NB4 (cell line): ENCODE measurements at places on chromosomes 12 and 14.

DNA sequence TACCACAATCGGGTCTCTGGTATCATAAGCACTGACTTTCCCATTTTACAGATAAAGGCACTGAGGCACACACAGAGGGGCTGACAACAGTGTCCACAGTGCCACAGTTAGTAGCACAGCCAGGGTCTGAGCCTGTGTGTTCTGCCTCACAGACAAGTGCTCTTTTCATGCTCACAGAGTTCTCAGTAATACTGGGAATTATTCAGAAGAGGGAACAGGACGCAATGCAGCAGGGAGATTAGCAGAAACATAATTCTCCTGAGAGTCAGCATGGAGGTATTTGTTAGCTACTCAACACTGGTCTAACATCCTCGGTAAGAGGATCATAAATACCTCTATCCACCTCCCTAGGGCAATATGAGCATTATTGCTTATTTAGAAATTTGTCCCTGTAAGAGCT, 219.3 kb upstream of the EEA1 start:
- DNase-seq, result no peak

DNA sequence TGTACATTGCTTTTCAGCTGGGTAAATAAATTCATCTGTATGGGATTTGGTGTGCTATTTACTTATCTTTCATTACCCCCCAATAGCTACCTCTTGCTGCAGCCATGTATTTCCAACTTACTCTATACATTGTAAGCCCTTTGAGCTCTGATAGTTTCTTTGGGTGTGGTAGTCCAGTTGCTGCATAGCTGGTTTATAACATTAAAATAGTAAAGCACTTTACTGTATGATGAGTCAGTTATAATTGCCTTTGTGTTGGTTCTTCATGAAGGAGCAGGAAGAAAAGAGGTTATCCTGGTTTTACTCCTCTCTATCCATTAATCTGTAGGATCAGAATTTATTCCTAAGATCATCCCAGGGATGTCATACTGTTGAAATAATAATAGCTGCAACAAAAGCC, 15.7 kb downstream of the TBC1D30 start:
- DNase-seq, result no peak

GRCh38 chr14:77423423-77423822, at the start of gene NOXRED1:
TSS of gene NOXRED1 (minus strand) at chr14:77423523. CDS start at chr14:77422889, 634 bp downstream.
- no peak for DNase-seq

GRCh38 chr14:50599700-50600444, 39.9 kb downstream of the ATL1 start:
- peak; percentile 29 for DNase-seq

DNA sequence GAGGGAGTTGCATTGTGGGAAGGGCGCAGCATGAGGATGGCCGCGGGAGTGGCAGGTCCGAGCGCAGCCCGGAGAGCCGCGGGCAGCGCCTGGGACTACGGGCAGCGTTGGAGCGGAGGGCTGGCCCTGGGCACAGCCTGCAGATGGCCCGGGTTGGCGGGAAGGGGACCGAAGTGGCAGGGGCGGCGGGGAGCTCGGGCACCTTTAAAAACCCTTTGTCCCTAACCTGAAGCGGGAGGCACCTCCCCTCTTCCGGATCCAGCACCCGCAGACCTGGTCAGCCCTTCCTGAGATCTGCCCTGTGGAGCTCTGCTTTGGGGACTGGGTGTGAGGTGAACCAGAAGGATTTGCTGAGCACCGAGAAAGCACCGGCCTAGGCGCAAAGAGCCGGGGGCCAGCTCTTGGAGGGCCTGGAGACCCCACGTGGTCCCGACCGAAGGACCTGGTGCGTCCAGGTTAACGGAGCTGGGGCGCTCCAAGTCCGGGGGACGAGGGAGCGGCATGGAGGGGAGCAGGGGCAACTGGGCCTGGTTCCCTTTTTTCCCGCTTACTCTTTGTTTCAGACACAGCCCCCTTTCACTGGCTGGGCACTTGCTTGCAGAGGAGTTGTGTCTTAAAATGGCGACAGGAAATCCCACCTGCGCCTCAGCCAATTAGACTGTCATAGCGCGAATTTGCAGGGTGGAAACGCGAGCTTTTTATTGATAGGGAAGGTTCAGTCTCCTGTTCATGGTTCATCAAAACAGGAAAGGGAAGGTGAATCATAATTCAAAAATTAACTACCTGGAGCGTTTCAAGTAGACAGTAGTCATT, 792 bp upstream of the SLC38A1 start:
- peak; percentile 63 for DNase-seq

GRCh38 chr14:33993246-33993645, 42.4 kb upstream of the EGLN3 start:
- DNase-seq, result no peak

- DNase-seq, result peak; percentile 39
These were observed 14.9 kb upstream of the IFT81 start for GRCh38 chr12:110109037-110109836.

- DNase-seq, result peak; percentile 35
These were observed 3.7 kb downstream of the BIN2 start for GRCh38 chr12:51320311-51320694.

- DNase-seq, result peak; percentile 73
These were observed 379.6 kb downstream of the LRIG3 start for GRCh38 chr12:58540480-58541299.

- DNase-seq, result no peak
These were observed 12.4 kb downstream of the EIF2B1 start for GRCh38 chr12:123621101-123621500.

GRCh38 chr12:75943730-75944096, 87.9 kb downstream of the PHLDA1 start:
- DNase-seq, result peak; percentile 23

DNA sequence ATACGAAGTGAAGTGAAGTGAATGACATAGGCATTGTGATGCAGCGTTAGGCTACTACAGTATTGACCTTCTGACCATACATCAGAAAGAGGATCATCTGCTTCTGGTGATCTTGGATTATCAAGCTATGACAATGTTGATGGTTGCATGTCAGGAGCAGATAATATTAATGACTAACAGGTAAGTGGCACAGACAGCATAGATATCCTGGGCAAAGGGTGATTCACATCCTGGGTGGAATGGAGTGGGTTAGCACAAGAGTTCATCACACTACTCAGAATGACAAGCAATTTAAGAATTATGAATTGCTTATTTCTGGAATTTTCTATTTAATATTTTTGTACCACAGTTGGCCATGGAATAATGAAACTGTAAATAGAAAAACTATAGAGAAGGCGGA, 397.9 kb upstream of the ATP2B1 start:
- no peak for DNase-seq

DNA sequence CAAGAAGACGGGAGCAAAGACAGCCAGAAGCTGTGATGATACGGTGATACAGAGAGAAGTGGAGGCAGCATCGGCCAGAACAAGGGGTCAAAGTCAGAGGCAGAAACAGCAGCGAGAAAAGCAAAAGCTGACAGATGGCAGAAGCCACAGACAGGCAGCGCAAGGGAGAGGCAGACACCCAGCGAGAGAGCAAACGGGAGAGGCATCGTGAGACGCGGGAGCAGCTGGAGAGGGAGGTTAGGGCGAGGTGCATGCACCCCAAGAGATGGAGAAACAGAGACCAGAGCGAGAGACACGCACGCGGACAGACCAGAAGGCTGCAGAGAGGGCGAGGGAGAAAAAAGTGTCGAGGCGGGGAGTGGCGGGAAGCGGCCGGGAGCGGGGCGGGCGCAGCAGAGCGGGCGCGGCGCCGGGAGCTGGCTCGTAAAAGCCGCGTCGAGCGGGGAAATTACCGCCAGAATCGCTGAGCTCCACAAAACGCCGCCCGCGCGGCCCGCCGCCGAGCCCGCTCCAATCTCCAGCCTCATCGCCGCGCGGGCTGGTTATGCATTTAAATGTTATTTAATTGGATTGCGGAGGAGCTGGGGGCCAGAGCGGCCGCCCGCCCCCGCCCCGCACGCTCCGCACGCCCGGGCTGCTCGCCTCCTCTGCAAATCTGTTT, 15.6 kb downstream of the SMUG1 start:
- DNase-seq, result peak; percentile 47

DNA sequence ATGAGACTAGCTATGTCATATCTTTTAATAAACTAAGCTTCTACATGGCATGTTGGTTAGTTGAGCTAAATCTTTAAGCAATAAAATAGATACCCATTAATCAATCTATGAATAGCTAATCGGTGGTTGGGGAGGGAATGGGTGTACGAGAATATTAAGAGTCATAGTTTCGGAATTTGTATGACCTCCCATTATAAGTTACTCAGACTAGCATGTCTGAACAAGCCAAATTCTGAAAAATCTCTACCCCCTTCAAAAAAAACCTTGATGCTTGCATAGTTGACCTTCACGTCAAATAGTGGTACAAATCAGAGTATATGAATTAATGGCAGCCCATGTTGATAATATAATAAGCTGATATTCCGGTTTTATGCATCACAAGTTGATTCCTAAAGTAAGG, 60.0 kb downstream of the PLEKHG7 start:
- DNase-seq, result no peak

- no peak for DNase-seq
These were observed 60.0 kb downstream of the DGLUCY start for GRCh38 chr14:91173904-91174303.

GRCh38 chr12:4421590-4422031, 24.0 kb downstream of the FGF6 start:
- peak; percentile 68 for DNase-seq

DNA sequence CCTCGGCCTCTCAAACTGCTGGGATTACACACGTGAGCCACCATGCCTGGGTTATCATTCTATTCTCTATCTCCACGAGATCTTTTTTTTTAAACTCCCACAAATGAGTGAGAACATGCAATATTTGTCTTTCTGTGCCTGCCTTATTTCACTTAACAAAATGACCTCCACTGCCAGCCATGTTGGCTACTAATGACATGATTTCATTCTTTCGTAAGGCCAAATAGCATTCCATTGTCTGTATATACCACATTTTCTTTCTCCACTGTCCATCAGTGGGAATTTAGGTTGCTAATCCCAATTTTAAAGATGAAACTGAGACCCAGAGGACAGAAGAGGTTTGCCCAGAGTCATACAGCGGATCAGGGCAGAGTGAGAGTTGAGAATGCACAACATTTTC, 10.9 kb upstream of the TRPV4 start:
- no peak for DNase-seq

GRCh38 chr12:107094183-107094448, 767 bp upstream of the CRY1 start:
- DNase-seq, result no peak

GRCh38 chr12:54360717-54361456, 3.4 kb downstream of the GPR84 start:
- peak; percentile 71 for DNase-seq

DNA sequence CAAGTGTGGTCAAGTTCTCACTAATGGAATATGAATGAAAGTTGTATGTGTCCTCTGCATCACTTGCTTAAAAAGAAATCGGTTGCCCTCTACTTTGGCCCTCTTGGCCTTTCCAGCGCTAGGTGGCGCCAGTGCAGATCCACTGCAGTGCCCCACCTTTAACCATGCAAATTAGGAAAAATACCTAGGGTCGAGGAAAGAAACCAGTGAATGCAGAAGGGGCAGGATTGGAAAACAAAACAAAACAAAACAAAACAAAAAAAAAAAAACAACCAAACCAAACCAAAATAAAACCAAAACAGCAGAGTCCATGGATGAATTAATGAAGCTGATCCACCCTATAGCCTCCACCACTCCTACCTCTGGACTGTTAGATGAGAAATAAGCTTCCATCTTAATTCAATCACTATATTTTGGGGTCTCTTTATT, 12.9 kb upstream of the NEMF start:
- DNase-seq, result peak; percentile 76

GRCh38 chr12:51323317-51323960, 535 bp downstream of the BIN2 start:
- DNase-seq, result peak; percentile 74

DNA sequence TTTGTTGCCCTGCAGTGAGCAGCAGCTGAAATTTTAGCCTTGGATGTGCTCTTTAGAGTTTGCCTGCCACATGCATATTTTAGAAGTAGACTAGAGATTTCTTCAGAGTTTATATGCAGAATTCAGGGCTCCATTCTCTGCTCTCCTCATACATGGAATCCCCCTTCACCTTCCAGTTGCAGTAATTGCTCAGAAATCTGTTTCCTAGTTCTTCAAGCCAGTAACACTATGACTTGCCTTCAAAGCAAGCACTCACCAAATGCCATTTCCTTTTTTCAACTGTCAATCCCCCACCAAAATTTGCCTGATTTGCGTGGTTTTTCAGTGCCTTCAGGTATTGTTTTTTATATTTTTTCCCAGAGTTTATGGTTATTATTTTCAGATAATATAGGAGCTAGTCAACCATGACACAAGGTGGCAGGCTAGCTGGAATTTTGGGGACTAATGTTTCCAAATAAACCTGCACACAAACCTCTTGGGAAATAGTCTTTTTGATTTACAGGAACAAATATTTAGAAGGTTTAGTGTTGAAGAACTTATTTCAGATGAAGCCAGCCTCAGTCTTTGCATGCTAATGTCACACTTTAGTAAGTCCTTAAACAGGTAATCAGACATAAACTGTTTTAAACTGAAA, 79.2 kb downstream of the ASCL1 start:
- DNase-seq, result no peak

- no peak for DNase-seq
These were observed 17.9 kb downstream of the WASHC3 start for GRCh38 chr12:102043928-102044327.

DNA sequence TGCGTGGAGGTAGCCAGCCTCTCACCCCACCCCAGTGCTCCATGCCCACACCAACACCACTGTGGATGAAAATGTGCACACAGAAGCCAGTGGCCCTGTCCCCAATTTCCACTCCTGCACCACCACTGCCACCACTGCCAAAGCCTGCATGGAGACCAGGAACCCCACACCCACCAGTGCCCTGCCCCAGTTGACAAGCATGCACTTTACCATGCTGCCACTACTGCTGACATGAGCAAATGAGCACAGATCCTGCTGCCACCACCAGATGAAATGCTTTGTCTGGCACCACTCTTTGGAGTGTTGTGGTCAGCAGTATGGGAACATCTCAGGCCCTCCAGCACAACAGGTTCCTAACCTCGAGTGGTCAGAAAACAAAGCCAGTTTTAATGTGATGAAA, 104.1 kb downstream of the ATXN7L3B start:
- no peak for DNase-seq

DNA sequence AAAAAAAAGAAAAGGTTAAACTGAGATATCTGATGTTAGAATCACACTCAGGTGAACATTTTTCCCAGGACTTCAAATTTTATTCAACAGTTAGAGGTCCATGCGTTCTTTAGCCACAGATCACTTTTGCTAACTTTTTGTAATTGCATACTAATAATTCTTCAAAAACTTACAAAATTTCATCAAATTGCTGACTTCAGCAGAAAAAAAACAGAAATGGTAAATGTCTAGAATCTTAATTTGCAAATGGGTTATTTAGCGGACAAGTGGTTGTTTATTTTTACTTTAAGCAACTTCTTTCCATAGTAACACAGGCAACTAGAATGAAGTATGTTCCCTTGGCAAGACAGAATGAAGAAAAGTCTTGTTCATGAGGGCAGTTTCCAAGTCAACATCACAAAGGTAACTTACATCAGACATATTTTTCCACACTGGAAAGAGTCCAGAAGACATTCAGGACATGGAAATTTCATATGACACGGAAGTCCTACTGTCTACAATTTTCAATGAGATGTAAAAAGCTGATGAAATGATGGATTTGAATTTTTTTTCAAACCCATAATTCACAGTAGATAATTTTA, 62.5 kb upstream of the SOX5 start:
- no peak for DNase-seq
